ENCODE measurements at places on chromosomes 12 and 14. TPM values are rescaled to one million over a fixed set of nuclear protein-coding genes. Genes with fewer than 3 reads are reported as not detected.

DNA sequence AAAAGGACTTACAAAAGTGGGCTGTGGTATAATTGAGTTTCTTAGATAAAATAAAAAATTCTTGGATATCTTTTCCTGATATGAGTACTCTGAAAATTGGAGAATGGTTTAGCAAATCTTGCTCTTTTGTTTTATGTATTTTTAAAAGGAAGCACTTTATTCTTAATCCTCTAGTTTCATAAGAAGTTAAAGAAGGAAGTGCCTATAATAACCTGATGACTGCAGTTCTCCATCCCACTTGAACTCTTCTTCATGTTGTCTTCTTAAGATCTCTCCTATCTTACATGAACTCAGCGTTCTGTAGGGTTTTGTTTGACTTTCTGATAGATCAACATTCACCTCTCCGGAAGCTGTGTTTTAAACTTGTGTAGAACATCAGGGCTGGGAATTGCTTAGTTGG is 271.0 kb downstream of the ERC1 start:
- no peaks in the 10 kb centered on the region for H3K36me3 ChIP-seq
- H3K4me1 ChIP-seq: no peaks in the 10 kb centered on the region
- H3K4me3 ChIP-seq: no peak overlapping the region
- H3K27me3 ChIP-seq: no peaks in the 10 kb centered on the region

GRCh38 chr14:23301969-23302289 is 730 bp downstream of the PPP1R3E start:
- peak overlapping the region; percentile 77 for H3K27ac ChIP-seq
- H3K36me3 ChIP-seq: no peaks in the 10 kb centered on the region
- H3K4me3 ChIP-seq: peak overlapping the region; percentile 68
- H3K27me3 ChIP-seq: no peaks in the 10 kb centered on the region
- peaks cover 33% of the 10 kb centered on the region for H3K4me1 ChIP-seq

DNA sequence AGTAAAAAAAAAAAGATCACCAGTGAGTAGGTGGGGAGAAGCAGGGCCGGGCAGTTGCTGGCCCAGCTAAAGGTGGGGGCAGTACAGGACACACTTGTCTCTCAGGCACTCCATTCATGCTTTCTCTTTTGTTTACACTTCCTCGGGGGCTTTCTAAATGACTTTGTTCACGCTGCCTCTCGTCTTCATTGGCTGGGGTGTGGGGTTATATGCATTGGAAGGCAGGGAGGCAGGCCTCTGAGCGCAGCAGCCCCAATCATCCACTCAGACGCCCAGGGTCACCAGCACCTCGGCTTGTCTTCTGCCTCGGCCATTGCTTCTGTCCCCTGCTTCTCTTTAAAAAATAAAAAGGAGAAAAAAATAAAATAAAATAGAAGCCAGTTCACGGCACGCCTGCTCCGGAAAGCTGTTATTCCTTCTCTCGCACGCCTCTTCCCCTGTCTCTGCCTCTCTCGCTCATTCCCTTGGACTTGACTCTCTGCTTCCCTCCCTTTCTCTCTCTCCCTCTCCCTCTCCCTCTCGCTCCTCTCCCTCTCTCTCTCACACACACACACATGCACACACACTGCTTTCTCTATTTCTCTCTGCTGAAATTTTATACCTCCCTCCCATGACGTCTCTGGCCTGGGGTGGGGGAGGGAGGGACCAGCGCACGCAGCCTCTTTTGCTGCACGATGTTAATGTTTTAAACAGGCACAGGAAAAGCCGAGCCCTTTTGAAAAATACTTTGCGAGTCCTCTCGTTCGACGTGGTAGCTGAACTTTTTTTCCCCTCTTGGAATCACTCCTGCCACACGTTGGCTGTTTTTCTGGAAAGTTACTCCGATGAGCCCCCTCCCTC is at the start of gene TGFB3:
Gene TGFB3, minus strand, starts transcription at position 570 of the 840 bp plus-strand sequence. CDS start 1,102 bp downstream, outside the sequence.
- H3K36me3 ChIP-seq: no peaks in the 10 kb centered on the region
- H3K27ac ChIP-seq: peak within 1 kb of the TSS; percentile 95
- peak within 1 kb of the TSS; percentile 70 for H3K4me3 ChIP-seq
- DNase-seq: peak; percentile 75

GRCh38 chr14:55921511-55921910 is 196.7 kb upstream of the PELI2 start:
- no peak overlapping the region for H3K4me3 ChIP-seq
- H3K27me3 ChIP-seq: no peaks in the 10 kb centered on the region
- DNase-seq: no peak
- no peaks in the 10 kb centered on the region for H3K36me3 ChIP-seq
- no peak overlapping the region for H3K27ac ChIP-seq

GRCh38 chr12:915090-915489 is 34.4 kb downstream of the RAD52 start:
- no peak for DNase-seq
- H3K4me3 ChIP-seq: no peak overlapping the region
- no peaks in the 10 kb centered on the region for H3K27me3 ChIP-seq

- no peaks in the 10 kb centered on the region for H3K27me3 ChIP-seq
- H3K4me1 ChIP-seq: peaks cover 20% of the 10 kb centered on the region
- no peak overlapping the region for H3K4me3 ChIP-seq
- H3K27ac ChIP-seq: peak overlapping the region; percentile 83
- DNase-seq: no peak
Observed at GRCh38 chr14:106846218-106846617, 1319.8 kb downstream of the TMEM121 start.

DNA sequence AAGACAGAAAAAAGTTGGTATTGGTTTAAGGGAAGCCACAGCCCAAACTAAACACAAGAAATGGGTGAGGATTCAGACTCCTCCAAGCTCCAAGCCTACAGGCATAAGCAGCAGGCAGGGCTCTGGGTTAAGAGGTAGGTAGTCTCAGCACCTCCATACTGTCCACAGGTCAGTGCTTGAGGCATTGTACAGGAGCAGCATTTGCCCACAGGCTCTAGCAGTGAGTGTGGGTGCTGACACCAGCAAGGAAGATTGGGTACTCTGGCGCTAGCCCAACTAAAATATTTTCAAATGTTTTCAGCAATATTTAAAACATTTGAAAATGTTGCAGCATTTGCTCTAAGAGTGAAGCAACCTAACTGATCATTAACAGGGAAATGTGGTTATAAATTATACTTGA is 33.1 kb downstream of the FERMT2 start:
- H3K27me3 ChIP-seq: no peaks in the 10 kb centered on the region
- no peak for DNase-seq
- no peak overlapping the region for H3K4me3 ChIP-seq
- peaks cover 20% of the 10 kb centered on the region for H3K4me1 ChIP-seq
- no peaks in the 10 kb centered on the region for H3K36me3 ChIP-seq

DNA sequence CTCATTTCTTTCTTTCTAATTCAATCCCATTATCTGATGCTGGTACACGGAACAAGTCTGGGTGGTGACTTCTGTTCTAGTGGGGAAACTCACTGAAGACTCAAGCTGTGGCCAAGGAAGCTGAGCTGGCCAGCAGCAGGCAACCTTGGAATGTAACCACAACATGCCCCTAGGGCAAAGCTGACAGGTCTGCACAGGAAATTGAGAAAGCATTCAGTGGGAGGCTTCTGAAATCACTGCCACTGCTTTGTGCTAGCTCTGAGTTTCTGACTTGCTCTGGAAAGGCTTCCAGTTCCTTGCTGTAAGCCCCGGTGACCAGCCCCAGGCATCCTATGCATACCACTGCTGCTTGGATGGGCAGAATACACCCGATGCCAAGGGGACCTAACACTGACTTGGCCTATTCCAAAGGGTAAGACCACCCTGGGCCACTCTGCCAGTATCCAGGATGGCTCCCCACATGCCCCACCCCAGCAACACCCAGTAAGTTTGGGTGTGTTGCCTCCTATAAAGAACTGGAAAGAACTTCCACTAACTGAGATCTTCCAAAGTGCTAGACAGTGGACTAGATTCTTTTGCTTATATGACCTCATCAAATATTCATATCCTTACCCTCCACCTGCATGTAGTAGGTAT is 84.5 kb upstream of the CDKN3 start:
- no peaks in the 10 kb centered on the region for H3K36me3 ChIP-seq
- H3K4me1 ChIP-seq: no peaks in the 10 kb centered on the region
- DNase-seq: no peak
- no peak overlapping the region for H3K27ac ChIP-seq
- no peak overlapping the region for H3K4me3 ChIP-seq

GRCh38 chr14:90611501-90611900 is 204.7 kb downstream of the TTC7B start:
- no peak overlapping the region for H3K27ac ChIP-seq
- no peaks in the 10 kb centered on the region for H3K4me1 ChIP-seq
- no peaks in the 10 kb centered on the region for H3K27me3 ChIP-seq
- no peaks in the 10 kb centered on the region for H3K36me3 ChIP-seq

DNA sequence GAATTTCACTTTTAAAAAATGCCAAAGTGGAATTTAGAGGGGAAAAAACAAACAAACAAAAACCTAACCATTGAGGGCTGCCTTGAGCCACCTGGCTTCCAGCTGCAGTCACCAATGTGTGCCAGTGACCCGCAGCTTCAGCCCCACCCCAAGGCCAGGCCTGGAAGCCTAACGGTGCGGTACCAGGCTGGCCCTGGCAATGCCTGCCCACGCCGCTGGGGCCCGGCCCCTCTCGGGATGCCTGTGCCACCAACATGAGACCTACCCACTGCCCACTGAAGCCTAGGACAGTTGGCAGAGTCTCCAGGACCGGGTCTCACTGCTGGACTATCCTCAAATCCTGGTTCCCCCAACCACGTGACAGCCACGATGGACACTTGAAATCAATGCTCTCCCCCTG is 96.6 kb downstream of the NCOR2 start:
- H3K36me3 ChIP-seq: no peaks in the 10 kb centered on the region
- H3K27me3 ChIP-seq: no peaks in the 10 kb centered on the region
- no peak overlapping the region for H3K27ac ChIP-seq
- H3K4me1 ChIP-seq: peaks cover 13% of the 10 kb centered on the region
- no peak for DNase-seq

DNA sequence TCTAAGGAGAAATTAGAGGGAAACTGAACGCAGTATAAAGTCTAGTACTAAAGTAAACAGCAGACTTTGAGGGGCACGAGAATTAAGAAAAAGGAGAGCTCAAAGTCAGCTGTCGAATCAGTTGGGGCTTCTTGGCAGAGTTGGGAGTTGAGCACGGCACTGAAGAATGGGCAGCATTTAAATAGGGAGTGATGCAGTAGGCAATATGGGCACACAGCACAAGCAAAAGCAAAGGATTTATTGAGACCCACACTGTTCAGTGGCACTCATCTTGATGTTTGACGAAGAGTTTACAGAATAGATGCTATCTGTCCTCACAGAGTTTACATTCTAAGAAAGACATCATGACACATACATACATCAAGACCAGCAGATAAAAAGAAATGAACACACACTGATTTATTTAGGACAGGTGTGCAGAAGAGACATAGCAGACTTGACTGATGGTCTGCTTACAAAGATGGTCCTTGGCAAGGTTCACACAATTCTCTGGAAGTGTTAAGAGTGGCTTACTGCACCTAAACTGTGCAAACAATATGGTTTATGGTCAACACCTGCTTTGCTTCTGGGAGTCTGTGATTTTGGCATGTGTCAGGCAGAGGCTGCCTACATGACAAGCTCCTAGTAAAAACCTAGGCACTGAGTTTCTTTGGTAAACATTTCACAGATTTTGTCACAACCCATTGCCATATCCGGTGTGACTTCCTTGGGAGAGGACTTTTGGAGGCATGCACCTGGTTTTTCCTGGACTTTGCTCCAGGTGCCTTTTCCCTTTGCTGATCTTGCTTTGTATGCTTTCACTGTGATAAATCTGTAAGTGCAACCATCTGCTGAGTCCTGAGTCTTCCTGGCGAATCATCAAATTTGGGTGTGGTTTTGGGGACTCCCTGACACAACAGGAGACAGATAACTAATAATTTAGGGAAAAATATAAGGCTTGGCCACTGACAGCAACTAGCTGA is 26.3 kb downstream of the ALKBH1 start:
- no peaks in the 10 kb centered on the region for H3K27me3 ChIP-seq
- H3K4me1 ChIP-seq: no peaks in the 10 kb centered on the region
- DNase-seq: no peak
- no peaks in the 10 kb centered on the region for H3K36me3 ChIP-seq

DNA sequence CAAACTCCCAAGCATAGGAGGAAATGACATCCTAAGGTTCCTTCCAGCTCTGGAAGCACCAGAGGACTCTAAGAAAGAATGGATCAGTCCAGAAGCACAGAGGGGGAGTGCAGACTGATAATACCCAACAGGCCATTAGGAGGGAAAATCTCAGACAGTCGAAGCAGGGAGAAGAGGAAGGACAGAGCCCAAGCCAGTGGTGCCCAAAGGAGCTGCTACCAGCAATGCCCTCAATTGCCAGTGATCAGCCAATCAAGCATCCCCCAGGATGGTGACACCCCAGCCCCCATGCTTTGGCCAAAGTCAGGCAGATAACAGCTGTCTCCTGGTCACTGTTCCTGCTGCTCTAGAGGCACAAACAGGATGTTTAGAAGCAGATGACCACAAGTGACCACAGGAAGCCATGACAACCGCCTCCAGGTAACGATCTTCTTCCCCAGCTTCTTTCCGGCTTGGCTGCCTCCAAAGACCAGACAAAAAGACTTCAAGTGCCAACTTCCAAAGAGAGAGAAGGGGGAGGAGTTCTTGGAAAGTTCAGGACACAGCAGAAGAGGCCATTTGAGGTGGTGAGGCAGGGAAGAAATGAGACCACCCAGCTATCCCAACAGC is 16.2 kb downstream of the PXN start:
- no peak overlapping the region for H3K4me3 ChIP-seq
- DNase-seq: no peak
- H3K4me1 ChIP-seq: peaks cover 28% of the 10 kb centered on the region
- H3K27me3 ChIP-seq: no peaks in the 10 kb centered on the region
- H3K27ac ChIP-seq: peak overlapping the region; percentile 20

DNA sequence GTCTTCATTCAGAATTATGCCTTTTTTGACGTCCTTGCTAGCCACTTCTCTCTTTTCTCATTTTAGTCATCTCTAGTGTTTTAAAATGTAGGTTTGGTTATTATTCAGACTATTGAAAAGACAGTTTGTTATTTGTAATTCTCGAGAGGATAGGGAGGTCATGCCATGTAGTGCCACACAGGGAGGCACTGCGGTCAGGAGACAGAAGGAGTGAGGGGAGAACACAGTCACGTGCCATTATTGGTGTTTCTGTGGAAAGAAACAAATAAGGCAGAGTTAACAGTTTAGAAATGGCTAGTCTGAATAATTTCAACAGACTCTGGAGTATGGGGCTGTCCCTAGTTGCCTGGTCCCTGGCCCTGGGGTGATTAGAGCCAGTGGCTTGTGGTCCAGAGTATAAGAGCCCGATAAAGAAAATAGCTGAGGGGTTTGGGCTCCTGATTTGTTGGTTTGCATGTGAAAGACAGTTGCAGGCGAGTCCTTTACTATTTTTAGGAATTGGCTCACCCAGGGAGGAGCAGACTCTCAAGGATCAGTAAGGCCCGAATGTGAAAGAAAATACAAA is 278.1 kb upstream of the SEL1L start:
- no peak overlapping the region for H3K4me3 ChIP-seq
- no peaks in the 10 kb centered on the region for H3K4me1 ChIP-seq
- no peak overlapping the region for H3K27ac ChIP-seq
- no peaks in the 10 kb centered on the region for H3K36me3 ChIP-seq

PRB3 gene
- 0.39 TPM for total RNA-seq

BDKRB1 gene
- 3.3 TPM for total RNA-seq

FAR2 gene
- 5.1 TPM for total RNA-seq
